Esophagus squamous epithelium (tissue), 5 donors: ENCODE measurements at places on chromosomes 7 and 10. TPM values are rescaled to one million over a fixed set of nuclear protein-coding genes. Genes with fewer than 3 reads are reported as not detected.

The SAP25 gene
- total RNA-seq = 0.38 TPM

The ADCYAP1R1 gene
- total RNA-seq = 0.23 TPM

The IKZF1 gene
- total RNA-seq = 29.6 TPM

The CTNNA3 gene
- 0.29 TPM for total RNA-seq

The NPC1L1 gene
- not detected for total RNA-seq

The PPIA gene
- 2,349 TPM for total RNA-seq

The PITX3 gene
- total RNA-seq = not detected

The SLC16A9 gene
- 25.6 TPM for total RNA-seq

The LOXL4 gene
- total RNA-seq = 0.26 TPM

The C10orf62 gene
- not detected for total RNA-seq

The HBP1 gene
- 108 TPM for total RNA-seq

The PNLIPRP3 gene
- total RNA-seq = 1.9 TPM

The SCRN1 gene
- total RNA-seq = 27.8 TPM

The CDK6 gene
- 59.2 TPM for total RNA-seq

The PTPRN2 gene
- total RNA-seq = 0.57 TPM

The CFAP69 gene
- 1.8 TPM for total RNA-seq
